ENCODE measurements at places on chromosomes 13 and 19. TPM values are rescaled to one million over a fixed set of nuclear protein-coding genes. Genes with fewer than 3 reads are reported as not detected.

Gene METTL21C
- total RNA-seq: not detected

GRCh38 chr13:113157929-113158747, at the start of gene PROZ:
Gene PROZ (plus strand): TSS chr13:113158648. CDS start chr13:113158661, 13 bp downstream.
- H3K4me1 ChIP-seq: peaks cover 19% of the 10 kb centered on the region
- peaks cover 5% of the 10 kb centered on the region for H3K27me3 ChIP-seq
- DNase-seq: no peak
- H3K4me3 ChIP-seq: no peak within 1 kb of the TSS
- H3K27ac ChIP-seq: no peak within 1 kb of the TSS
- no peaks in the 10 kb centered on the region for H3K36me3 ChIP-seq

DNA sequence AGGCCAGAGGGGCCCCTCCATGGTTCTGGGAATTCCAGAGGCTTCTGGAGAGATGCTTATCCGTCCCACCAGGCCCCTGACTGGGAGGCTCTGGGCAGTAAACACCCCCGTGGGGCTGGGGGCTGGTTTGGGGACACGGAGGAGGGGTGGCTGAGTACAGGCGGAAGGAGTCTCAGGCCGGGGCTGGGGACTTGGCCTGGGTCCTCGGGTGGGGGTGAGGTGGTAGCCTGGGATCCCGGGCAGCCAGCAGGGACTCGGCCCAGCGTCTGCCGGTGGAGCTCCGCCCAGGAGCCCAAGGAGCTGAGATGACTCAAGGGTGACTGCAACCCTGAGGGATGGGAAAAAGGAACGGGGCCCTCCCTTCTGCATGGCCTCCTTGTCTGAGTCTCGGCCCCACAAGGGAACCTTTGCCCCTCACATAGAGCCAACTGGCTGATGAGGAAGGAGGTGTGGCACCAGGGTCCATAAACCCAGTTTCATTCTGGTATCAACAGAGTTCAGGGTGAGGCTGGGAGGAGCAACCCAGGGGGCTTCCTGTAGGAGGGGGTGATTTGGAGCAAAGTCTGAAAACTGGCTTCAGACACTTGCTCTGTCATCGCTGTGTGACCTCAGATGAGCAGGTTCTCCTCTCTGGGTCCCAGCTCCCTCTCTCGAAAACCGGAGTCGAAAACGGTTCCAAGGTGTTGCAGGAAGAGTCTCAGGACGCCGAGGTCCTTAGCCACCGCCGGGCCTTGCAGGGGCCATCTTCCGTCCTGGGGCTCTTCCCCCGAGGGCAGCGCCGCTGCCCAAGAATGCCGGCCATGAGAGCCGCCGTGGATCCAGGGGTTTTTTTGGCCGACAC, 809 bp downstream of the MISP start:
- no peak overlapping the region for H3K4me3 ChIP-seq
- no peak overlapping the region for H3K27ac ChIP-seq
- no peaks in the 10 kb centered on the region for H3K27me3 ChIP-seq
- DNase-seq: no peak

DNA sequence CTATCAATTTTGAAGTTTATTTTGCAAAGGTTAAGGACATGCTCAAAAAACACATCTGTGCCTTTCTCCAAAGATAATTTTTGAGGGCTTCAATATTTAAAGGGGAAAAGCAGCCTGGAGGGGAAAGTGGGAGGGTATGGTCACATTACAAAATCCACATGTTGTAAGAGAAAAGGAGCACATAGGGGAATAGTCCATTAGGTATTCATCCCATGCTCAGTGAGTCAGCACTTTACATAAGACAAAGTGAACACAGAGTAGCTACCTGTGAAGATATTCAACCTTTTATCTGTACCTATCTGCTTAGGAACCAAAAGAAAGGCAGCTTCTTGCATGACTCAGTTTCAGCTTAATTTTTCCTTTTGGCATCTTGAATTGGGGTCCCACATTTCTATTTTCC, 932.0 kb downstream of the SLITRK6 start:
- no peak for DNase-seq
- H3K4me3 ChIP-seq: no peak overlapping the region
- H3K27ac ChIP-seq: no peak overlapping the region
- H3K4me1 ChIP-seq: no peaks in the 10 kb centered on the region
- H3K27me3 ChIP-seq: no peaks in the 10 kb centered on the region

Gene TMED1
- 26.9 TPM for total RNA-seq

Gene SIGLEC8
- not detected for total RNA-seq

Measured in H1 (cell line).